ENCODE measurements at places on chromosomes 5 and 9.
A peak's percentile ranks its signal among the peaks of the same experiment; 100 is the strongest.

- DNase-seq = no peak
Observed at GRCh38 chr5:30918171-30918570, 275.3 kb upstream of the CDH6 start.

- DNase-seq = peak; percentile 54
Observed at GRCh38 chr9:99433555-99433954, 211.5 kb downstream of the SEC61B start.

- no peak for DNase-seq
Observed at GRCh38 chr9:16052757-16053530, 500.1 kb downstream of the CCDC171 start.

DNA sequence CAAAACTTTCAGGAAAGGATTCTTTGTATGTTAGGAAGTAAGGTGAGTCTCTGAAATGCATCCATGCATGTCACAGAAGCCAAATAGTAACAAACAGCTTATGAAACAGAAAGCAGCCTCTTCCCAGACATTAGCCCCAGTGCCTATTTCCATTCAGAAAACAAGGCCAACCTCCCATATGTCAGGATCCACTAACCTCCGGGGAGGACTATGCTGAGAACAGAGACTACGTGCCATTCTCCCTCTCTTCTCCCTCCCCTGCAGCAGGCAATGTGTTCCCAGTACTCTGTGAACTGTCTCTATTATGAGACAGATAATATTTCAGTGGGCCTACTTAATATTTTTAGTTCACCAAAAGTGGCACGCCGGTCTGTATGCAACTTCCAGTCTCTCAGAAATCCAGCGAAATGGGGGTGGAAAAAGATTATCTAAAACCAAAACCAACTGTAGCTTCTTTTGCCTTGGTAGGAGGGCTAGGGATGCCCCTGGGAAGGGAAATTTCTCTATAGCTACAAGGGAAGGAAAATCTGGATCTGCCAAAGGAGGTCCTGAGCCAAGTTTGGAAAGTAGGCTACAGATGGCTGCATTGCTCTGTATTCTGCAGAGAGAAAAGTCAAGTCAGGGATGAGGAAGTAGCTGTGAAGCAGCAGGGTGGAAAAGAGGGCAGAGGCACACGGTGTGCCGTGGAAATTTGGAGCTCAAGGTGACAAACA, 42.0 kb downstream of the VLDLR start:
- no peak for DNase-seq

DNA sequence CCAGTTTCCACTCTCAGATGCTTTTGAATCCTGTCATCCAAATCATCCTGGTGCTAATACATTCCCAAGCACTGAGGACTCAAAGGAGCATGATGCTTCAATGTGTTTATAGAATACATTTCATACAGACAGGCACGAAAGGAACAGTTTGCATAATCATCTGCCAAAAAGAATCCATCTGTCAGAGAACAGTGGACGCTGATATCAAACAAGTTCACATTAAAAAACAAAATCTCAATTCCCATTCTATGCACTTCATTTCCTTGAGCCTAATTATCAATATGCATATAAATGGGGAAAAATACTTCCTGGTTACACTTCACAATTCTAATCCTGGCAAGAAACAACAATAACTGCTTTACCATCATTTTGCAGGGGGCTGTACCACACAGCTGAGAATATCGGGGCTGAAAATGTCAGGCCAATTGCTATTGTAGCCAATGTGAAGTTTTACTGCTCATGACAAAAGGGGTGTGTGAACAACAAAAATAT, 125.5 kb upstream of the FAM174A start:
- no peak for DNase-seq

Measured in stimulated activated CD8-positive, alpha-beta memory T cell treated with anti-CD3 and anti-CD28 coated beads, Interleukin-2, amount 100 ng/mL, for 48 hours (primary cell).